SHP77 treated with DMSO at 0.1 percent for 48 hours (cell line): ENCODE measurements at places on chromosomes 2 and 18.

DNA sequence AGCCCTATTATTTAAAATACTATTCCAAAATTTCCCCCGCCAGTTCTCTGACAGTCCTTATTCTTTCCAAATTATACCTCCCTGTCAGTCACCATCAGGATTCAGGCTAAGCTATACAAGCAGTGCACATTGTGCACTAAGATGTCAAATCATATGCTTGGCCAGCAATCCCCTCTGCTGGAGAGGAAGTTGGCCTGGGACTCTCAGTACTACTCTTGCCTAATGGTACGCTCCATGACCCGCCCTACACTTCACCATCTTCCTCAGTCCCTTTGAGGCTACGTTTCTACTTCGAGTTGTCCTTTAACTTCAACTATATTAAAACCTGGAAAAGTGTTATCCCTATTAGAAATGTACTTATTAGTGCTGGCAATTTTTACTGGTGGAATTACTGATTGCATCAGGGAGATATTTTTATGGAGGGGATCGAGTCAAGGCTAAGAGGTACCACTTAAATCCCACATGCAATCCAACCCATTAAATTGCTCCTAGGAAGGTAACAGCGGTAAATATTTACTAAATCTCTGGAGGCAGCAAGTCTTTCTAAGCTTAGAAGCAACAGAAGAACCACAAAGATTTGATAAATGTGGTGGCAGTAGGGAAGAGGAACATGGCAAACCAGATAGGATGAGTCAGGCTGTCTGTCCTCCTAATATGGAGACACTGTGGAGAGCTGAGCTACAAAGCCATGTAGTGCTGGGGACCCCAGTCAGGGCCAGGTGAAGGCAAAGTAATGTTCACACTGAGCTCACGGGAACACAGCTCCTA is 2.7 kb downstream of the USP40 start:
- DNase-seq: no peak

GRCh38 chr18:75264926-75265597 is 54.5 kb downstream of the TSHZ1 start:
- no peak for DNase-seq

GRCh38 chr18:46485675-46486194 is 171.3 kb downstream of the LOXHD1 start:
- no peak for DNase-seq

DNA sequence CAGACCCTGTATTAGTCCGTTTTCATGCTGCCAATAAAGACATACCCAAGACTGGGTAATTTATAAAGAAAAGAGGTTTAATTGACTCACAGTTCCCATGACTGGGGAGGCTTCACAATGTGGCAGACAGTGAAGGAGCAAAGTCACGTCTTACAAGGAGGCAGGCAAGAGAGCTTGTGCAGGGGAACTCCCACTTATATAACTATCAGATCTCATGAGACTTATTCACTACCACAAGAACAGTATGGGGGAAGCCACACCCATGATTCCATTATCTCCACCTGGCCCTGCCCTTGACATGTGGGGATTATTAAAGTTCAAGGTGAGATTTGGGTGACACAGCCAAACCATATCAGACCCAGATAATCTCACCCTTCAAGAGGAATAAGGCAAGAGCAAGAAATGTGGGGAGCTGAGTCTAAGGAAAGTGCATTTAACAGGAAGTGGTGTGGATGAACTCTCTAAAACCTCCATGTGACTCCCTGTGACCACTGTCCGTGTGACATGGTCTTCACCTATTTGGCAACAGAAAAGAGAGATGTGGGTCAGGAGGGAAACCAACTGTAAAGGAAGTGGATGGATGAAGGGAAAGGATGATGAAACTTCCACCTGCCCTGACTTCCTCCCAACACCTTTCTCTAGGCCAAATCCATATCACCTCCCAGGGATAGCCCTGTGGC is 110.6 kb downstream of the ATL2 start:
- no peak for DNase-seq

- DNase-seq: no peak
These were observed 14.3 kb upstream of the MAP3K2 start for GRCh38 chr2:127401757-127402695.

GRCh38 chr18:31429623-31430022 is 17.9 kb upstream of the DSG3 start:
- no peak for DNase-seq

DNA sequence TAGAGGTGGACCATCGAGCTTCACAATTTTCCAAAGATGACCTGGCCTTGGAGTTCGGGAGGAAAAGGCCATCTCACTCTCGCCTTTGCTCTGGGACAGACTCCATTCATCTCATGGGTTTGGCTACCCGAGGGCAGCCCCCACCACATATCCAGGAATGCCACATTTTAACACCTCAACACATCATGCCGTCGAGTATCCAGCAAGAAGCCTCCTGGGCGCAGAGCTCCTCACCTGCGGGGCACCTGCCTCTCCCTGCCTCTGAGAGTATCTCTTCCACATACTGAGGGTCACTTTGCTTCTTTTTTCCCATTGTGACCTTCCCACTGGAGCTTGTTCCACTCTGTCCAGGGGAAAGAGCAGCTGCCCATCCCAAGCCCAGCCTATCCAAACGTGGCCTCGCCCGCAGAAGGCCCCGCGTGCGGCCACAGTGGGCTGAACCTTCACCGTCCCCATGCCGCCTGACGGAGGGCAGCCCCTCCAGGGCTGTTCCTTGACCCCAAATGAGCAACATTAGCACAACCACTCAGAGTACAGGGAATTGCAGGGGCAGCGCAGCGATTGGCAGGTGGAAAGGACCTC is 5.5 kb upstream of the LIMS2 start:
- DNase-seq: no peak

DNA sequence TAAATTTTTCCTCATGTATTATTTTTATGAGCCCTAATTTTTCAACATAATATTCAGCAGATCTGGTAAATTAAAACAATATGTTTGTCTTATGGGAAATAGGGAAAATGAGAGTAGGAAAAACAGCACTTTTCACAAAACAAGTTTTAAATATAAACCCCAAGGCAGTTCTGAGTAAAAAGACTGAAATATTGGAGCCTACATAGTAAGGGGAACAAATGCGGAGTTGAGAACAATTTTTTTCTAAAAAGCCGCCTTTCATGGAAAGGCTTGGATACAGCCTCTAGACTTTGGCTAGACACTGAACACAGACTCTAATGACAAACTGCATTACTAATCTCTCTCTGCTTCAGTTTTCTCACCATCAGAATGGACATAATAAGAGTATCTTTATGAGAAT is 174.1 kb downstream of the NOL4 start:
- DNase-seq: no peak

- DNase-seq: no peak
These were observed 50.1 kb upstream of the CCDC150 start for GRCh38 chr2:196589419-196589818.

DNA sequence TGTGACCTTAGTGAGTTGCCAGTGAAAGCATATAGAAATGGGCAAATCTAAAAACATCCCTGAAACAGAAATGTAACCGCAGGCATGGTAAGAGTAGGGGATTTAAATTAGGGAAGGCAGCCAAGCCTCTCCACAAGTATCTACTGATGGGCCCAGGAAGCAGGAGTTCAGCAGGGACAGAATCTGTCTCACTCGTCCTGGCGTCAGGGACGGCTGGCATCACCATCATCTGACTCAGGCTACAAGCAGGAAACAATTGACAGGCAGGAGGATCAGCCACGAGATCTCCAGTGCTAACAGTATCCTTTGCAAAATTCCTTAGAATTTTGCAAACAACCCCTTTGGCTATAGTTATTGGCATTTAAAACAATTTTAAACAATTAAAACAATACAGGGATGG is 61.3 kb downstream of the SMAD4 start:
- no peak for DNase-seq

DNA sequence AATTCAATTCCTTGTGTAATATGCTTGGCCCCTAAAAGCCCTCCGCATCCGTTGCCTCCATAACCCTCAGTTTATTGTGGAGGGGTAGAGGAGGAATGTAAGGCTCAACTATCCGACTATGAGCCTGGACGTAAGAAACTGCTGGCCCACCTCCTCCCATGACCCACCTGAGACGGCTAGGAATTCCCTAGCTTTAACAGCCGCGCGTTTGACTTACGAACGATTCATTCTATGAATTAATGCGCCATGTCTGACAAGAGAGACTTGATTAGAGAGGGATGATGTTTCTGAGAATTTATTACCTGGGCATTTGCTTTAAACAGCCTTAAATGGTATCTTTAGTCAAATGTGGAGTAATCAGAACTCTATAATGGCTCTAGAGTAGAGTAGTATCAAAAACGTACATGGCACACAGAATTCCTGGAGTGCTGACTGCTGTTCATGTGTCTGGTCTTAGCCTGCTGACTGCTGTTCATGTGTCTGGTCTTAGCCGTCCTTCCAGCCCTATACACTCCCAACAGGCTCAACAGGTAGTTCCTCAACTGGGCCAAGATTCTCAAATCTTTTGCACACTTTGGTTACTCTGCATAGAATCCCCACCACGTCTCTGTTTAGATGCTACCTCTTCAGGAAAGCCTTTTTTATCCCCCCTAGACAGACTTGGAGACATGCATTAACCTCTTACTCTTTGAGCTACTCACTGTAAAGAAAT is 899 bp upstream of the GFPT1 start:
- peak; percentile 37 for DNase-seq

GRCh38 chr2:188746727-188747126 is 227.4 kb upstream of the COL3A1 start:
- no peak for DNase-seq

GRCh38 chr2:9206991-9207640 is 504 bp downstream of the ASAP2 start:
- DNase-seq: no peak

GRCh38 chr2:40287195-40287594 is 164.7 kb downstream of the SLC8A1 start:
- no peak for DNase-seq

- DNase-seq: no peak
These were observed 23.4 kb upstream of the TSPYL6 start for GRCh38 chr2:54279385-54279784.

DNA sequence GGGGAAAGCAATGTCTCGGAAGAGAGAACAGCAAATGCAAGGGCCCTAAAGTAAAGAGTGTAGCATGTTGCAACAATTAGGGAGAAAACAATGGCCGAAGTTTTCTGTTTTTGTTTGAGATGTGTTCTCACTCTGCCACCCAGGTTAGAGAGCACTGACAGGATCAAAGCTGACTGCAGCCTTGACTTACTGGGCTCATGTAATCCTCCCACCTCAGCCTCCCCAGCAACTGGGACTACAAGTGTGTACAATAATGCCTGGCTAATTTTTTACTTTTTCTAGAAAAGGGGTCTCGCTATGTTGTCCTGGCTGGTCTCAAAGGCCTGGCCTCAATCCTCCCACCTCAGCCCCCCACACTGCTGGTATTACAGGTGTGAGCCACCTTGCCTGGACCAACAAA is 23.9 kb downstream of the MEMO1 start:
- no peak for DNase-seq

DNA sequence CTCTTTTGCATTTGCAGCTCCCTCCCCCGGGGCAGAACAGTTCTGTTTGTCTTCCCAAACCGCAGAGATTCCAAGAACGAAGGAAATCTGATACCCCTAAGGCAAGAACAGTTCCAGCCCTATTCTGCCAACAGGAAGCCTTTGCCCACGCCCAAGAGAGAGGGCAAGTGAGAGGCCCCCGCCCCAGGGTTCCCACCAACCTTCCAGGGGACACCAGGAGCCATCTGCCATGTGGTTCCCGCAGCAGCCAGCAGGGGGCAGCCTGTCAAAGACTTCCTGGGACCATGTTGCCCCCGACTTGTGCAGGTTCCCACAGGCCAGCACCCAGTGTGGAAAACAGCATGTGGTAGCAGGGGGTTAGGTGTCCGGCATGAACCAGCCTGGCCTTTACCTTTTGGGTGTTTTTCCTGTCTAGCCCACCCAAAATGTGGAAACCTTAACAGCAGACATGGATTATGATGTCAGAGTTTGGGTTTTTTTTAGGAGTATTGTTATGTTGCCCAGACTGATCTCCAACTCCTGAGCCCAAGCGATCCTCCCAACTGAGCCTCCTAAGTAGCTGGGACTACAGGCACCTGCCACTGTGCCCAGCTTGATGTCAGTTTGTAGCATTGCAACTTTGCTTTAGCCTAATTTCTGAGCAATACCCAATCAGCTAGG is 21.7 kb upstream of the EFHD1 start:
- peak; percentile 14 for DNase-seq

- DNase-seq: no peak
These were observed 56.1 kb downstream of the BABAM2 start for GRCh38 chr2:27946530-27947060.

DNA sequence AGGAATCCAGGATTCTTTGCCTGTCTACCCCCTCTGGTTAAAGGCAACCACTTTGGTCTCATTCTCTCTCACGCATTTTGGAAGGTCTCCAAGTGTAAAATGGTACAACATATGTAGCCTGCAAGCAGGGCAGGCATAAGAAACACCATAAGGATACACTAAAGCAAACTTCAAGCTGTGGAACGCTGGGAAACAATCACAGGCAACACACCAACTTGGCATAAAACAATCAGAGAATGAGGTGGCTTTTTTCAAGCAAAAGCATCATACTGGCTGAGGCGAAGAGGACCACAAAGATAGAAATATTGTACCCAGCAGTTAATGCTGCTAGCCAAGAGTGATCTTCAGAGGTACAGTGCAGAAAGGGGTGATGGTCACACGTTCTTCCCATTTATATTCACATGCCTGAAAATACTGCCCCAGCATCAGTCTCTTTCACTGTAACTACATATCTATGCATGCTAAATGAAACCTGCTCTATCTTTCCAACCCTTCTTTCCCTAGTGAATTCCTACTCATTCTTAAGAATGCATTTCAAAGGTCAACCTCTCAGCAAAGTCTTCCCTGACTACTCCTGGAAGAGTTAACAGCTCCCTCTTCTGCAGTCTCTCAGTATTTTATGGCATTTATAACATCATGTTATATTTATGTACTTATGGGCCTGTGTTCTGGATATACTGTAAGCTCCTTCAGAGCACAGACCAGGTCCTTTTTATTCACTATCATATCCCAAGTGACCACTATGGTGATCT is 71.9 kb upstream of the GALNT5 start:
- DNase-seq: no peak

- DNase-seq: no peak
These were observed 159.1 kb downstream of the SMAD7 start for GRCh38 chr18:48791636-48792105.

DNA sequence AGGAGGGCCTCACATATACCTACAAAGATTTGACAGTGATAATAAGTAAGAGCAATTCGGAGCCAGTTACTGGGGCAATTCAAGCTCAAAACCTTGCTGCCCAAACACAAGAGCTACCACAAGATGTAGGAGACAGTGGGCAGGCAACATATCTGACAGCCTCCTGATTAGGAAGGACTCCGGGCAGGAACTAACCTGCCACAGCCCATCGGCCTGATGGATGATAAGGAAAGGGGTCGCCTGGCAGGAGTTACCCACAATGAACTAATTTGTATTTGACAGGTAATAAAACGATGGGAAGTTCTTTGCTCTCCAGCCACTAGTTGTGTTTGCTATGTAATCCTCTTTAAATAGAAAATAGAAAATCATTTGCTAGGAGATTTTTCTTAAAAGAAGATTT is 100.2 kb downstream of the ARHGAP15 start:
- no peak for DNase-seq

DNA sequence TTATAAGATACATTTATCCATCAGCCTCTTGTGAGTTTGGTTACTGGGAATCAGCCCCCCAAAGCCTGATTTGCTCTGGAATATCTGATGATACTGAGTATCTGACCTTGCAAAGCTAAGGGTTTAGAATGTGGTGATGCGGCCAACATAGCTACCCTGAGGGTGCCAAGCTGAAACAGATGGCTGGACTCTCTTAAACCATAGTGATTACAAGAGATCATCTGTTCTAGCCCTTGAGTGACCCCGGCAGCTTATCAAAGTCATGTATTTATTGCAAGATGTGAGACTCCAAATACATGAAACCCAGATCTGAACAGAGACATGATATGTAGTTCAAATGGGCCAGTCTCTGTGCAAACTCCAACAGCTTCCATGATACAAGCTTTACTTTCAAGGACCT is 78.2 kb upstream of the CABLES1 start:
- DNase-seq: no peak
